H7 (cell line): ENCODE measurements at places on chromosomes 12 and 14. TPM values are rescaled to one million over a fixed set of nuclear protein-coding genes. Genes with fewer than 3 reads are reported as not detected.

Gene ST8SIA1
- total RNA-seq, result 1.5 and 1.7 TPM in 2 replicates

Gene CRADD
- total RNA-seq, result 9.6 and 10.2 TPM in 2 replicates

Gene RTL1
- not detected in 2 replicates for total RNA-seq

Gene TAMALIN
- 2.2 and 3.6 TPM in 2 replicates for total RNA-seq

- DNase-seq, result no peak
Measured at GRCh38 chr12:3407723-3408122, 83.3 kb upstream of the PRMT8 start.

DNA sequence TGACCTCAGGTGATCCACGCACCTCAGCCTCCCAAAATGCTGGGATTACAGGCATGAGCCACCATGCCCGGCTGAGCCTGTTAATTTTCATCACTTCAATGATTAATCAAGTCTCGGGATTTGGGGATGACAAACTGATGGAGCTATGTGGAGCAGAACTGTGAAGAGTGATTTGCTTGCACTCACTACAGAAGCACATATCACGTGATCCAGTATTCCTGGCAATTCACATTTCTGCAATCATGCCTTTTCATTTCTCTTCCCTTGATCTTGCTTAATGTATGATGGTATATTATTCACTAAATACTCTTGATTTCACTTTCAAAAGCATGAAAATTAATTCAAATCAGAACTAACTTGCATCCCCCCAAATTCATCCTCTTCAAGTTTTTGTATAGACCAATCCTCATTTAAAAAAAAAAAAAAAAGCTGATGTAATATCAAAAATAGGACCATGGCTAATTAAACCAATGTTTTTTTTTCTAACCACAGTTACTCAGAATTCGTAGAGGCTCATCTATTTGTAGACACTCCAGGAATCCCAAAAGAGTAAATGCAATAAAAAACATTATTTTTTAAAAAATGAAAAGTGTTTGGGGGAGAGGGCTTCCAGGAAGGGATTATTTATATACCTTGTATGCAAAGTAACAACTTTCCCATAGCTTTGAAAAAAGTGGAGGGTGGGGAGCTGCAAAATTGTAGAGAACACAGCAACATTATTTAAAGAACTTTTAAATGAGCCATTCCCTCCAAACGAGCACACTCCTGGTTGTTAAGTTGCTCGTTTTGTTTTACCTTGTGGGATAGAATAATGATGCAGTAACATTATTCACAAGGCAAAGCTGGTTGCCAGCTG is 7.0 kb upstream of the ATXN2 start:
- no peak for DNase-seq
